ENCODE measurements at places on chromosomes 6 and 20.

- DNase-seq, result no peak
Observed at GRCh38 chr6:125844989-125845388, 54.2 kb downstream of the NCOA7 start.

DNA sequence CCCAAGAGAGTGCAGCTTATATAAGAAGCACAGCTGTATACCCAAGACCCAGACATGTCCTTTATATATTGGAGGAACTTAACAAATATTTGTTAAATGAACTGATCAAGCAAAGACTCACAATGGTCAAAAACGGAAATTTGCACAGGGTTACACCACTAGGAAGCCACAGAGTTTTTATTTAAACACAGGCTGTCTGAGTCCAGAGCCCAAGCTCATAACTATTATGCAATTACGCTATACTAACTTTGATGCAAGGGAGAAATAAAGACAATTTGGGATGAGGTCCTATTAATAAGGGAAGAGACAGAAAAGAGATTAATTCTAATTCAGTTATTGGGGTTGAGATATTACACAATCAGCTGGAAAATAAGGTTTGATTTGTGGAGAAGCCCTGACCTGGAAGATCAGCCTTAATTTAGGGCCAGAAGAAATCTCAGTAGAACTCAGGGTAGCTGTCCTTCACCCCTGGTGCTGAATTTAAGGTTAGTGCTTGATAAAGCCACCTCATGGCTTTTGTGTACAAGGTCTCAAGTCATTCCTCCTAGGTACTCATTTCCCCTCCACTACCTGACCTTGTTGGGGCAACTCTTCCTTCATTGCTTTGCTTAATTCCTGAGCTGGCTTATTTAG lies 10.5 kb upstream of the ZNF334 start:
- no peak for DNase-seq

- no peak for DNase-seq
Observed at GRCh38 chr20:52493171-52493721, 301.7 kb upstream of the ZFP64 start.

- peak; percentile 50 for DNase-seq
Observed at GRCh38 chr6:166952567-166953486, 3.5 kb downstream of the RNASET2 start.

DNA sequence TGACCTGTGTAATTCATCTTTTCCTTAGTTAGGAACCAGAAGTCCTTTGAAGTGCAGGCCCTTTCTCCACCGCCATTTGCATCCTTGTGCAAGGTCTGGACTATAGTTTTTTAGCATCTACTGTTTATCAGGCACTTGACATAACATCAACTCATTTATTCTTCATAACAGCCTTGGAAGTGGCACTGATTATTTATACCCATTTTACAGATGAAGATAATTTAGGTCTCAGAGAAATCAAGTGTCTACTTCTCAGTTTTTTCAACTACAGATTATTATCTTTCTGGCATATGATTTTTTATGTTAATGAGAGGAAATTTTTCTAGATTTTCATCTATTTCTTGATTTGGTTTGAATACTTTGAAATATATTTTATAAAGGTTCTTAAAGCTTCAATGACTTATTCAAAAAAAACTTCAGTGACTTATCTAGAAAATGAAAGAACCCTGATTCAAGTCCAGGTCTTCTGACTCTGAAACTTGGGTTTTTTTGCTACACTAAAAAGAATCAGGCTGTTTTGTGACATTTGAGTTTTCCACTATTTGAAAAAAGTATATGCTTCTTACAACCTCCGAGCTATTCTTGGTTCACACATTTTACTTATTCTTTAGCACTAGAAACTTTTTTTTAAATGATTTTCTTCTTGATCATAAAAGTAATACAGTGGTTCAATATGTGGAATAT lies 3.1 kb upstream of the UBE2J1 start:
- no peak for DNase-seq

GRCh38 chr6:84773133-84773430 lies 8.7 kb upstream of the TBX18 start:
- no peak for DNase-seq

DNA sequence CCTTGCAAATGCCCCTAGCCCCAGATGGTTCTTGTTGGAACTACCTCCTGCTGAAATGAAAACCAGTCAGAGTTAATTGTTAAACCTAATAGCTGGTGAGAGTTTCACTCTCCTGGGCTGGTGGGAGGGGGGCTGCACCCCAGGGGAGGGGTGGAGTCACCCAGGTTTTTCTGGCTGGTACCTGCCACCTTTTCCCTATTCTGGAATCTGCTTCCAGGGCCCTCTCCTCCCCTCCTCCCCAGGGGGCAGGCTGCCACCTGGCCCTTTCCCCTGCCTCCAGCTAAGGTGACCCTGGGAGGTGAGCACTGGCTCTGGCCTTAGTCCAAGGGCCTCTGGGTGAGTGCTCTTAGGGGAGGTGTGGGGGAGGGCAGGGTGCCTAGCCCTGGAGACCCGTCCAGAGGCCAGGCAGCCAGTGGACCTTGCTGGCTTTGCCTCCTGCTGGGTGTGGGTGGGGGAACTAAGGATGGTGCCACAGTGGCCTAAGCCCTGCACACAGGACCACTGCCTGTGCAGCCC lies 48.8 kb upstream of the EPB41L1 start:
- no peak for DNase-seq

DNA sequence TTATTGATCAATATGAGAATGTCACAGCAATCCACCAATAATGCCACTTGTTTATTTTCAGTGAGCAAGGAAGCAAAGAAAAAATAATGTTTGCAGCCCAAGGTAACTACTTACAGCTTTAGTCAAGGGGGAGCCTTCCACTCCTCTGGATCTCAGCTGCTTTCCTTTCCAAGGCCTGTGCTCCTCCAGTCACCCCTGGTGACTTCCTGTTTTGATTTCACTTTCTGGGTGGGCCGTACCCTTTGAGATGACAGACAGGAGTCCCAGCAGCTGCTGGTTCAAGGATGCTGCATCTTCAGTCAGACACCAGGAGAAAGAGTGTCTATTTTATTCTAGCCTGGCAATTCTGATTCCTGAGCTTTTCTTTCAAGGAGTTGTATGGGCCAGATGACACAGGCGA lies 5.6 kb upstream of the VNN2 start:
- DNase-seq, result peak; percentile 58

DNA sequence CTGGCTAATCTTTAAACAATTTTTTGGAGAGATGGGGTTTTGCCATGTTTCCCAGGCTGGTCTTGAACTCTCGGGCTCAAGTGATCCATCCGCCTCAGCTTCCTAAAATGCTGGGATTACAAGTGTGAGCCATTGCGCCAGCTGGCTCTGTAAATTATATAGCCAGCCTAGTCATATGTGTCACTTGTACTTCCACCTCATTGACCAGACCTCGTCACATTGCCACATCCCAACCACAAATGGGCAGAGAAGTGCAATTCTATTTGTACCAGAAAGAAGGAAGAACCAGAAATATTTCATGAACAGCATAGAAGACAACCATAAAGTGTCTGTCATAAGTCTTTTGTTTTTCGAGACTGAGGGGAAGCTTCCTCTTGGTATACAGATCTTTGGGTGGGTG lies 304.9 kb upstream of the RNF24 start:
- no peak for DNase-seq

DNA sequence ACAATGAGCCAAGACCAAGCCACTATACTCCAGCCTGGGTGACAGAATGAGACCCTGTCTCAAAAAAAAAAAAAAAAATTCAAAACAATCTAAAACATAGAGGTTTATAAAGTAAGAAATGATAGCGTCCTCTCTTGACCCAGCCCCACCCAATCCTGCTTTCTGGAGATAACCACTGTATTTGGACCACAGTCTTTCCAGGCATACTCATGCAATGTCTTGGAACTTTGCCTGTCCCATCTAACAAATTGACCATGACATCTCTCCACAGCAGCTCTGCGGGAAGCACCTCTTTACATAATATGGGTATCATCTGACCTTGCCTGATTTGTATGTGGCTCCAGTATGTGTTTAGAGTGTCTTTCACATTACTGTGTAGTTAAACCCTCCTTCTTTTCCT lies 9.1 kb upstream of the SHLD1 start:
- DNase-seq, result no peak

DNA sequence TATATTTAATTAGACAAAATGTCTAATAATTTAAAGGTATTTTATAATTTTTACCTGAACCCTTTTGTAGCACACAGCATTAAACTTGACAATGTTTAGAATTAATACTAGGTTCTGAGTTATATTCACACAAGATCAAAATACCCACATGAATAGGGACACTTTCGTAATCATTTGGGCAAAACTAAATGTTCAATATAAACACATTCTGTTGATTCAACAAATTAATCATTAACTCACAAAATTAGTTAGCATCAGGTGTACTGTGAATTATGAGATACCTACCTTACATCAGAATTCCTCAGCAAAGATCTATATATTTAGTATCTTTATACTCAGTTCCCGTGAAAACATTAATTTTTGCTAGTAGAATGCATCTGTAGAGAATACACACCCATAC lies 481.5 kb upstream of the MANEA start:
- DNase-seq, result no peak

DNA sequence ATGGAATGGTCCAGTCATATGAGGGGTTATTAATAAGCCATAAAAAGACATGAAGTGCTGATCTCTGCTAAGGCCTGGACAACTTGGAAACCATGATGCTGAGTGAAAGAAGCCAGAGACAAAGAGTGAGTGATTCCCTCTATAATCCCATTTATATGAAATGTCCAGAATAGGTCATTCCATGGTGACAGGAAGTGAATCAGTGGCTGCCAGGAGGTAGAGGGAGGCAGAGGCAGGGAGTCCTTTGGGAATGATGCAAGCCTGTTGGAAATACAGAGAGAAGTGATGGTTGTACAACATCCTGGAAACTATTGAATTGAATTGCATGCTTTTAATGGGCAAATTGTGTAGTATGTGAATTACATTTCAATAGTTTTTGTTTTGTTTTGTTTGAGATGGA lies 26.4 kb downstream of the ANKRD60 start:
- no peak for DNase-seq

DNA sequence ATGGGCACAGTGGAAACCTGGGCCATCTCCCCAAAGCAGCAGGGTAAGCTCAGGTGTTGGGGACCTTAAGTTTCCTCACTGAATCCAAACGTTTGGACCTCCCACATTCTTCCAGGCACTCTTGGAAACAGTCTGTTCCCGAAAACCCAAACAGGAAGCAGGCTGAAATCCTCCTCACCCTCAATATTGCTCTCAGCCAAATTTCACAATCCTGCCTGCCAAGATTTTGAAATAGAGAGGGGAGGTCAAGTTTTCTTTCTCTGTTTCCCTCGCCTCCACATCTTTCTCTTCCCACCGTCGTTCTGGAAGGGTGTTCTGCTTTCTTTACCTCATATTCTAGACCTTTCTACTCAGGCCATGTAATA lies 392.0 kb upstream of the SASH1 start:
- no peak for DNase-seq

GRCh38 chr20:56801971-56802755 lies 173.1 kb downstream of the TFAP2C start:
- no peak for DNase-seq

GRCh38 chr20:45044601-45045000 lies 56.3 kb downstream of the KCNS1 start:
- no peak for DNase-seq

DNA sequence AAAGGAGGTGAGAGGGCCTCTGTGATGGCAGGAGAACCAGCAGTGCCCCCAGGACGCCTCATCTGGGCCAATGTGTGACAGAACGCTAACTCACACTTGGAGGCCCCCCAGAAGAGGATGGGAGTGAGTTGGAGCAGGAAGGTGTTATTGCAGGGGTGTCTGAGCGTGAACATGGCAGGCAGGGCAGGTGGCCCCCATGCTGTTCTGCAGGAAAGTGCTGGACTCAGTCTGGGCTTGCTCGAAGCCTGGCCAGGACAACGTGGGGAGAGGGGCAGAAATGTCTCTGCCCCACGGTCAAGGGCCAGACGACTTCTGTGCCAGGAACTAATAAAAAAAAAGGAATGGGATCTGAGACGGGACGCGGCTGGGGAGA lies 931 bp upstream of the EBF4 start:
- DNase-seq, result no peak

DNA sequence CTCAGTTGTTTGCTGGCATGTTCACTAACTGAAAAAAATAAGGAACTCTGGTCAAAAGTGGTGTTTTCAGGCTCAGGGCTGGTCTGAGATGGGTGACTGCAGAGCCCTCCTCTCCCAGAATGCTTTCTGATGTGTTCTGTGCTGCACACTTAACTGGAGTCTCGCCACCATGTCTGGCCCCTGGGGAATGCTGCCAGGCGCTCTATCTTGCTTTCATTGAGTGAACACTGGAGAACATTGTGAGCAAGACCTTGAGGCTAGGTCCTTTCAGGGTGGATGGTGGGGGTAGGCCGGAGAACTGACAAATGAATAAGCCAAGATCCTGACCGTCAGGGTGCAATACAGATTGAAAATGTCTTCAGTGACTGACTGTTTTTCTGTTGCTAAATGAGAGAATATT lies 19.5 kb downstream of the PANK2 start:
- DNase-seq, result no peak

- no peak for DNase-seq
Observed at GRCh38 chr6:97469451-97469850, 186.4 kb upstream of the MMS22L start.

DNA sequence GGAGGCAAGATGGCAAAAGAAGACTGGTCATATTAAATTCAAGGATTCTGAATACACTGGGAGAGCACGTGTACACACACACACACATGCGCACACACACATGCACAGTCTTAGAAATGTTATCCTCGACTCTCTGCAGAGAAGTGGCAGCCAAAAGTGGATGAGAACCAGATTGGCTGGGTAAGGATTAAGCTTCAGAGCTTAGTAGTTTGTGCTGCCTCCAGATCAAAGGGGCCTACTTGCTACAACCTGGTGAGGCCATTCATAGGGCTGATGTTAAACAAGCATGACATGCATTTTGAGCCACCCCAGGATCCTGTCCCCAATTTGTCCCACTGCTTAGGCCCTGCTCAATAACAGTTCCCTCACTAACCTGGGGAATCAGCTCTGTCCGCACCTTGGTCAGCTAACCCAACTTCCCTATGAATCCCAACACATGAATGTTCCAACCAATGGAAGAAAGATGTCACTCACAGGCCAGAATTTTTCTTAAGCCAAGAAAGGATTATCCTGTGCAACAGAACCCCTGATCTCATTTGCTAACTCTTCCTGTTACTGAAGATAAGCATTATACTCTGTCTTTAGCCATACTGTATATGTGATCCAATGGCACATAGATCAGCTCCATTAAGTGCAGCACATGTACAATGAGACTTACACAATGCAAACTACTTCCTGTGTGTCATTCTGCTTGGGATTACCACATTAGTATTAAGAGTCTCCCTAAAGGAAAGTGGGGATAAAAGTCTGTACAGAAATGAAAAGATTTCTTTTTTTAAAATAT lies 31.0 kb downstream of the TOMM6 start:
- no peak for DNase-seq

GRCh38 chr6:159828074-159828473 lies 28.0 kb downstream of the PNLDC1 start:
- DNase-seq, result no peak
